Right renal cortex interstitium (tissue), 3 donors: ENCODE measurements at places on chromosomes 11 and 22. TPM values are rescaled to one million over a fixed set of nuclear protein-coding genes. Genes with fewer than 3 reads are reported as not detected.

GRCh38 chr11:65803797-65804492, 17.1 kb downstream of the OVOL1 start:
- DNase-seq: no peak

DNA sequence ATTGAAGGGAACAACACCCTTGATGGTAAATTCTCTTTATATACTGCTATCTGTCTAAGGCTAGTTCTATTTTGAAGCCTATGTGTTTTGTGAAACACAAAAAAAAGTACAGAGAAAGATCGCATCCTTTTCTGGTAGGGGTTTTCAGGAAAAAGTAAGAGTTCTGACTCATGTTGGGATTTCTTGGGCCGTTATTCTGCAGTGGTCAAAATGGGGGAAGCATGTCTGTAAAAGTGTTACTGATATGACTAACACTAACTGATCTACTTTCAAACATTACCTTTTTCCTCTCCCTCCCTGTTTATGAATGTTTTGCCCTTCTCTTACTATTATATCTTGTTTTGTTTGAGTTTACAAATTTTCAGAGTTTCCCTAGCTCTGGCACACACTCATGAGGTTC, 53.9 kb downstream of the CTNND1 start:
- no peak for DNase-seq

DNA sequence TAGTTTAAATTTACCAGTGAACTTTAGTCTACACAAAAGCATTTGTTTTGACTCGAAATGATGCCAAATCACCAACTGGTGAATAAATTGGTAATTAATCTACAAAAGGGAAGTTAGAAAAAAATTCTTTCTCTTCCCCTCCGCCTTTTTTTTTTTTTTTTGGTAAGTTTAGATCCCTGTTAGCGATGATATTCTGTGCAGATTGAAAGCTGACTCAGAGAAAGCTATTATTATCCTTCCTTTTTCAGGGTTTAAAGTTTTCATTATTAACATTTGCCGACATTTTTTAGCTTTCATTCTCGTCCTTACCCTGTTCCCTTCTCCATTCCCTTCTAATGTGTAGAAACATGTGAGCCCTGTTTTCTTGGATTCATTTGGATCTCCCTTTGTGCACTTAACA, 16.8 kb upstream of the NUP160 start:
- no peak for DNase-seq

- no peak for DNase-seq
These were observed 18.9 kb downstream of the MRGPRG start for GRCh38 chr11:3199537-3200295.

DNA sequence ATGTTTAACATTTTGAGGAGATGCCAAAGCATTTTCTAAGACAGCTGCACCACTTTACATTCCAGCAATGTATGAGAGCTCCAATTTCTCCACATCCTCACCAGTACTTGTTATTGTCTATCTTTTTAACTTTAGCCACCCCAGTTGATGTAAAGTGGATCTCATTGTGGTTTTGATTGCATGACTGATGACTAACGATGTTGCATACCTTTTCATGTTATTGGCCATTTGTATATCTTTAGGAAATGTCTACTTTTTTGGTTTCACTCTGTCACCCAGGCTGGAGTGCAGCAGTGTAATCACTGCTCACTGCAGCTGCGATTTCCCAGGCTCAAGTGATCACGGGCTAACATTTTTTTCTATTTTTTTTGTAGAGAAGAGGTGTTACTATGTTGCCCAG, 8.9 kb downstream of the TTC28 start:
- no peak for DNase-seq

GRCh38 chr11:63920126-63920938, 3.4 kb upstream of the RCOR2 start:
- DNase-seq: no peak

GRCh38 chr11:11322101-11322500, 30.9 kb downstream of the CSNK2A3 start:
- no peak for DNase-seq

- no peak for DNase-seq
These were observed 933 bp upstream of the KRTAP5-10 start for GRCh38 chr11:71564430-71564829.

Gene IL17REL
- not detected for polyA plus RNA-seq

- no peak for DNase-seq
These were observed 68.4 kb downstream of the LARGE1 start for GRCh38 chr22:33851821-33852384.

Gene SCGB1C1
- not detected for polyA plus RNA-seq

DNA sequence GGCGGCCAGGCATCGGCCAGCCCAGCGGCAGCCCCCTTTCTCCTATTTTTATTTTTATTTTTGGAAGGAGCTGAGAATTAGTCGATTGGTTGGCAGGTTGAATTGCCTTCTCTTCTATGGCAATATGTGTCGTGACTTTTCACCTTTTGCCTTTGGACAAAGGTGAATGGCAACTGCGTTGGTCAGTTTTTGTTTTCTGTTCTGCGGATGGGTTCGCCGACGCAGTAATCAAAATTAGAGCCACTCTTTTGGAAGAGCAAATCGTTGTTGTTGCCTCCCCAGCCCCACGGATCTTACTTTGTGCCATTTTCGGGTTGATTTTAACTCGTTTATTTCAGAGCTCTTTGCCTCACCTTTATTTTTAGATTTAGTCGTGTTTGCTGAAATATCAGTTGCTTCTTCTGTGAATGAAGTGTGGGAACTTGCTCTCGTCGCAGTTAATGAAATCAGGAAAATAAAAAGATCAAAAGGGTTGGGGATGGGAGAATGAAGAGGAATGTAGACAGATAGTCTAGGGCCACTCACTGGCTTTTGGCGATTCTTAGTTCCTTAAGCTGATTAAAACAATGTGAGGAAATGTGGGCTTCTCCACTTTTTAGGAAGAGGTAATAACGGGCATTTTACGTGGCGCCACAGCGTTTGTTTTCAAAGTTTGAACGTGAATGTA, 1.6 kb downstream of the CECR2 start:
- no peak for DNase-seq

DNA sequence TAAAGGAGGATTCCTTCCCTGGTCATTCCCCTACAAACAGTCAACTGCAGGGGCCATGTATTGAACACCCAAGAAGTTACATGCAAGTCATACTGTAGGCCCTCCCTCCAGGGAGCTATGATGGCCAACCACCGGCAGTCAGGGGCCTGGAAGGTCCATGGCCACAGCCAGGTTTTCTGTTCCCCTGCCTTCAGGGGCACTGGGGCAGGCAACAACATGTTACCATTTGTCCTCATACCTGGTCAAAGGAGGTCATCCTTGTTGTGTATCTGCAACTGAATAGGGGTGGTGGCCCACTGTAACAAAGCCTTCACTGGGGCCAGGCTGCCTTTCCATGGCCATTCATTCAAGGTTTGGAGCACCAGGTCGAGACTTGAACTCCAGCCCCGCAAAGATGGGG, 433.6 kb downstream of the DYNC2H1 start:
- DNase-seq: no peak

Gene OR51B2
- polyA plus RNA-seq: not detected

Gene MS4A6E
- polyA plus RNA-seq: not detected

- no peak for DNase-seq
These were observed 58.7 kb downstream of the DENND5A start for GRCh38 chr11:9206496-9206895.

DNA sequence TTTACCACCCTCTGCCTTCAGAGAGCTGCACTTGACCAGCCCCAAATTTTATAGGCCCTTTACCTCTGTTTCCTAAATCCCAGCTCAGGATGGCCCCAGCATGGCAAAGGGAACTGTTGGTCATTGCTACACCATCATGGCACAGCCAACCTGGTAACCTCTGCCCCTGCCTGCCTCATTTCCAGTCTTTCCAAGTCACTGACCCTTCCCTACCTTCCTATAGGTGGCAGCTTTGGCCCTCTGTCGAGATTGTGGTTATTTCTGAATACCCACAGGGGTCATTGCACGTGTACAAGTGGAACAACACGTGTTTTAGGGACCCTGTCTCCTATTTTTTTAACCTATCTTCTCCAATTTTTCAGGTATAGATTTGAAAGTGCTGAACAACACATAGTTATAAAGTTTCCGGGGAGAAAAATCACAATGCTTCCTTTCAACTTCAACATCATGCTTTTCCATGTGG, 2.8 kb downstream of the GALNT18 start:
- no peak for DNase-seq

Gene SLC22A9
- polyA plus RNA-seq: not detected

DNA sequence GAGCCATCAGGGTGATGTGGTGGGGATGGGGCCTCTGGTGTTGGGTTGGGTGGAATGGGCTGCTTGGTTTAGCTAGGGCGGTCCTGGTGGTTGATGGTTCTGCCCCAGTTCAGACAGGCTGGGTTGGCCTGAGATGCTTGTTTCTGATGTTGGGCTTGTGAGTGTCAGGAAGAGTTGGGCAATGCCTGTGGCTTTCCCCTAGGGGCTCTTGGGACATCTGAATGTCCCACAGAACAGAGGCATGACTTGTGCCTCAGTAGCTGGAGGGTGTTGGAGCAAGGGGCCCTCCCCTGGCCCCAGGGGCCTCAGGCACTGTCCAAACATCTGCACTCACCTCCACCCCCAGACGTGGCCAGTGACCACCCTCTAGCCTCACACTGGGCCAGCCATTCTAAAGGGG, 14.0 kb upstream of the CTSD start:
- DNase-seq: no peak

DNA sequence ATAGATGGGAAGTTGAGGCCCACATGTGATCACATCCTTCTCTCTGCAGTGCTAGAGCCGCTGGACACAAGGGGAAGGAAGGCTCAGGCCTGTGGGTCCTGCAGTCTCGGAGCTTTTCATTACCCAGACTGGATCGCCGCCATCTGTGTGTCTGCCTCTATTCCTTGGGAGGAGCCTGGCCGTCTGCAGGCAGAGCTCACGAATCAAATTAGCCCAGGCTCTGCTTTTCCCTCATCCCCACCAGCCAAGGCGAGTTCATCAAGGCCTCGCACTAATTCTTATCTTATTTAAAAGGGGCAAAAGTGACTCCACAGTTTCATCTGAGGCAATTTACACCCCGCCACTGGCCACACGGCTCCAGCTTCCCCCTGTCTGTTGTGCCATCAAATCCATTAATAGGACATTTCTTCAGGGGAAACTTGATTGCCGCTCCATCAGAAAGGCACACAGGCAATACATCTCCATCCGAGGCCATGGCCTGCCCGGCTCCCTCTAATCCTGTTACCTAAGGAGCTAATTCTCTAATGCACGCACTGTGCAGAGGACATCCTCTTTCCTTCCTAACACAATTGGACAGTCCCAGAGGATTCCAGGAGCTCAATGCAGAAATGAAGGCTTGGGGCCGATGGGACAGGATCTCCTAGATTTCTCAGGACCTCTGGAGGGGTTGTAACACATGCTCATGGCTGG, 3.3 kb upstream of the HTR3A start:
- DNase-seq: no peak

- no peak for DNase-seq
These were observed 55.5 kb downstream of the LARGE1 start for GRCh38 chr22:33864723-33865130.

DNA sequence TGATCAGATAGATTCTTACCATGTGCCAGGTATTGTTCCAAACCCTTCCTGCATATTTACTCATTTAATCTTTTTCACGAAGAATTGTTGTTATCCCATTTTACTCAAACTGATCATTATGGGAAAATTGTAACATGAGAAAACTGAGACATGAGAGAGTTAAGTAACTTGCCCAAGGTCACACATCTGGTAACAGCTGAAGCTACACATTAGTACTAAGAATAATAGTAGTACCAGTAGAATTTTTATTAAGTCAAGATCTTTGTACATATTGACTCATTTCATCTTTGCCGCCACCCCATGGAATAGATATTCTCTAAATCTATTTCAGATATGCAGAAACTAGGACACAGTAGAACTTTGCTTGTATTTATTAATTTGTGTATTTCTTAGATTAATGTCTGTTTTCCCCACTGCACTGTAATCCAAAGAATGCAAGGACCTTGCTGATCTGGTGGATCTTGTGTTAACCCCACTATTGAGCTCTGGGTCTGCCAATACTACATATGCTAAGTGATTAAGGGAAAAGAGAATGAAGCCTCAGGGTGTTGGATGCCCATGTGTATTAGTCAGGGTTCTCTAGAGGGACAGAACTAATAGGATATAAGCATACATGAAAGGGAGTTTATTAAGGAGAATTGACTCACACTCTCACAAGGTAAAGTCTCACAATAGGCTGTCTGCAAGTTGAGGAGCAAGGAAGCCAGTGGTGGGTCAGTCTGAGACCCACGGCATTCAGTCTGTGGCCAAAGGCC, 72.8 kb downstream of the PARVA start:
- DNase-seq: no peak

- DNase-seq: no peak
These were observed 41.7 kb downstream of the CASP12 start for GRCh38 chr11:104856607-104857006.

GRCh38 chr11:14413307-14414069, 54.5 kb upstream of the RRAS2 start:
- DNase-seq: no peak

DNA sequence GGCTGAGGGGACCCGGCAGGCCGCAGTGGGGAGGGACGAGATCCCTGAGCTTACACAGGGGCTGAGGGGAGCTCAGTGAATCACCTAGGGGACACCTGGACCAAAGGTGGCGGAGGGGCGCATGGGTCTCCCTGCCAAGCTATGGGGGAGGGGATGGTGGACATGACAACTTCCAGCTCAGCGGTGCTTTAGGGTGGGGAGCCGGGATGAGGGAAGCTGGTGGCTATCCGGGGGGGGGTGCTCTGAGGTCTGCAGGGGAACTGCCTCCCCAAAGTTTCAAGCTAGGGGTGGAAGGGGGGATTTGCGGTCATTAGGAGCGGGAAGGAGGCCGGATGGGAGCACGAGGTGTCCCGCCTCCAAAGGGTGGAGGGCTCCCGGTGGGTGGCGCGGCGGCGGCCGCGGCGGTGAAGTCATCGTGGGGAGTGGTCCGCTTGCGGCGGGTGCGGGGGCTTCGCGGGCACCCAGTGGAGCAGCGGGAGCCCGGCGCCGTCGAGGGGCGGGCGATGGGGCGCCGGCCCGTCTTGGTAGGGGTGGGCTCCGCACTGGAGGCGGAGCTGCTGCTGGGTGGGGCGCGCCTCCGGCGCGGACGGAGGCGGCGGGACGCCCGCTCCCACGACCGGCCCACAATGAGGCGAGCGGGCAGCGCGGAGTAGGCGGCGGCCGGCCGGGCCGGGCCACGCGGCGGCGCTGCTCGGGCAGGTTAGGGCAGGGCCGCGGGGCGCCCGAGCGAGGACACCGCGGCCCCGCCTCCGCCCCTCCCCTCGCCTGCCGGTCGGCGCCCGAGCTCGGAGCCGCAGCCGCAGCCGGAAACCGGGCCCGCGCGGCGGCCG, at the start of gene MICALL1:
TSS of gene MICALL1 (plus strand) at position 764 of the 830 bp plus-strand sequence. CDS start 126 bp downstream, outside the sequence.
- no peak for DNase-seq

- no peak for DNase-seq
These were observed 56.3 kb upstream of the ZBTB44 start for GRCh38 chr11:130370845-130371590.
